Myocyte (in vitro differentiated cells): ENCODE measurements at places on chromosomes 6 and 20.

DNA sequence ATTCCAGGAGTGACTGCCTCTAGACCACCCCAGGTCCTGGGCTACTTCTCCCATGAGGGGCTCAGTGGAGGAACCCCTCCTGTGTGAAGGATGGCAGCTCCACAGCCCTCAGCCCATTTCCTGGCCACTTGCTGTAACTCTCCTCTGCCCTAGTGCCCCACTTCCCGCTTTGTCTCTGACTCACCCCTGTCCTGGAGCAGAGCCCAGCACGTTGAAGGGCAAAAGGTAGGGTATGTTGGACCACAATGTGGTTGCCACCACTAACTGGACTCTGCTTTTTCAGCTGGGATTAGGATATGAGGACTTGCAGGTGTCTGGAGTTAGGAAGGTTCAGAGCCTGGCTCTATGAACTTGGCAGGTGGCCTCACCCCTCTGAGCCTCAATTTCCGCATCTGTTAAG lies 2.4 kb downstream of the MYBL2 start:
- peak; percentile 55 for DNase-seq

- DNase-seq: no peak
Observed at GRCh38 chr6:143276436-143276835, 174.1 kb downstream of the ADAT2 start.

- DNase-seq: no peak
Observed at GRCh38 chr20:31565699-31566318, 39.3 kb upstream of the ID1 start.

- DNase-seq: no peak
Observed at GRCh38 chr6:56581296-56581925, 61.3 kb downstream of the DST start.

- no peak for DNase-seq
Observed at GRCh38 chr6:24761193-24761835, 13.4 kb upstream of the GMNN start.

- no peak for DNase-seq
Observed at GRCh38 chr6:169828176-169828575, 76.8 kb downstream of the ERMARD start.

DNA sequence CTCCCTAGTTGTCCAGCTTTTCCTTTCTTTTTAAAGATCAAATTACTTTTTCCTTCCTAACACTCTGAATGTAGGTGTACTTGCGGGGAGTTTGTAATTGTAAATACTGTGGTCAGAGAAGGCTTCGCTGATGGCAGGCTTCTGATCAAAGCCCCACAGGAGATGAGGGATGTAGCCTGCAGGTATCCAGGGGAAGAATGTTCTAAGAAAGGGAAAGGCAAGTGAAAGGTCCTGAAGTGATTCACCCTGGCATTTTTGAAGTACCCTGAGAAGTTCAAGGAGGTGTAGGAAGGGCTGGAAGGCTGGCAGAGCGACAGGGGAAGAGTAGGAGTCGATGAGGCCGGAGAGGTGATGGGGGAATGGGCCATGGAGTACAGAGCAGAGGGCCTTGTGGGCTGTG lies 38.2 kb upstream of the CCN6 start:
- no peak for DNase-seq

DNA sequence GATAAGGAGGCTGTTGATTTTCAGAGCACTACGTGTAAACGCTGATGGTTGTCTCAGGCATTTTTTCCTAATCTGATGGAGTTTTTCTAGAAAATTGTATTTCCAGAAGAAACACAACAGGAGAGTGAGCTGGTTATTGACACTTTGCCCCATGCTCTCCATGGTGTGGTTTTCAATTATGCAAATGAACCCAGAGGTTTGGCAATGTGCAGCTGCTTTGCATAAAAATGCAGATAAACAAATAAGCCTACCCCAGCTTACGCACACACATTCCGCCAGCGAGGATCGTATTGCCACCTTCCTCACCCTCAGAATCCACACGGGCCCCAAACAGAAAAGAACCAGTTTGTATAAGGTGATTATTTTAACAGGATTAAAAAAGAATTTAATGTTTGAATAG lies 45.1 kb upstream of the FRMD1 start:
- DNase-seq: no peak

- DNase-seq: peak; percentile 32
Observed at GRCh38 chr6:81938014-81938856, 185.8 kb upstream of the TENT5A start.

- DNase-seq: no peak
Observed at GRCh38 chr6:73364549-73364948, 2.1 kb downstream of the KHDC3L start.

- no peak for DNase-seq
Observed at GRCh38 chr20:25011261-25011660, 18.7 kb upstream of the APMAP start.

DNA sequence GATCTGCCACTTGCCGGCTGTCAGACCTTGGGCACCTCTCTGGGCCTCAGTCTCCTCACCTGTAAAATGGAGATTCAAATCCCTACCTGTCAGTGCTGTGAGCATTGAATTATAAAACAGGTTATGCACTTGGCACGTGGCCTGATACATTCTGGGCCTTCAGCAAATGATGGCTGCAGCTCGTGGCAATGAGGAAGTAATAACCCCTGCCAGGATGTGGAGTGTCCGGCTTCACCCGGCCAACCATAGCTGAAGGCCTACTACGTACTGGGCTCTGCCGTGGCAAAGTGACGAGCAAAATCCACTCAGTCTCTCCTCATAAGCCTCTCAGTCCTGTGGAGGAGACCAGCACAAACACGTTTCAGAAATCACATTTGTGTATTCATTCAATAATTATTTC lies 10.9 kb upstream of the VSTM2L start:
- DNase-seq: no peak

GRCh38 chr6:113162739-113163138 lies 694.4 kb upstream of the MARCKS start:
- no peak for DNase-seq

DNA sequence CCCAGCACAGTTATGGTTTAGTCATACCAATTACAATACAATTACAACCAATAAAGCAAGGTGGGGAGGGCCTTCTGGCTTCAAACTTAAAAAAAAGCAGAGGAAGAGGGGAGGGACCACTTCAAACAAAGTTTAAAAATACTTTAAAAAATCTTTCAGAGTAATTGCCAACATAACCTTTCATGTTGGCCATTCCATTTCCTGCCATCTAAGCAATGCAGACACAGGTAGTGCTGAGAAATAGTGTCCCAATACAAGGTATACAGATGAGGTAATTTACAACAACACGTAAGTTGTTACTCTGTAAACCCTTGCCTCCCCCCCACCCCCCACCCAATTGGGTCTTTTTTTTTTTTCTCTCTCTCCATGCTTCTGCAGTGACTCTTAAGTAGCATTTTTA lies 18.8 kb upstream of the TBC1D20 start:
- DNase-seq: no peak

- no peak for DNase-seq
Observed at GRCh38 chr6:134651519-134651918, 298.4 kb downstream of the ALDH8A1 start.

DNA sequence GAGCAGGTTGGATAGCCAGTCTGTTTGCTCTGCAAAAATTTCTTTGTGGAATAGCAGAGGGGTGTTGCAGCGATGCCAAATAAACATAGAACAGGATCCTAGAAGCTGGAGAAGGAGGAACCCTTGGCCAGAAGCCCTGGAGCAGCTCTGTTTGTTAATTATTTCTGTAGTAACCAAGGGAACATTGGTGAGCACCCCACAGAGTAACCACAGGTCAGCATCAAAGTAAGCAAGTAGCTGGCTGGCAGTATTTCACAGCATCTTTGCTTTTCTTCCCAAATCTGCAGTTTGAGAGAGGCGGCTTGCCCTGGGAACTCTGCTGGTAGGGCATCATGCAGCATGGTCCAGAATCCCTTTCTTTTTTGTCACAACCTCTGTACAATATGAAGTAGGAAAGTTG lies 12.7 kb upstream of the APMAP start:
- DNase-seq: no peak

DNA sequence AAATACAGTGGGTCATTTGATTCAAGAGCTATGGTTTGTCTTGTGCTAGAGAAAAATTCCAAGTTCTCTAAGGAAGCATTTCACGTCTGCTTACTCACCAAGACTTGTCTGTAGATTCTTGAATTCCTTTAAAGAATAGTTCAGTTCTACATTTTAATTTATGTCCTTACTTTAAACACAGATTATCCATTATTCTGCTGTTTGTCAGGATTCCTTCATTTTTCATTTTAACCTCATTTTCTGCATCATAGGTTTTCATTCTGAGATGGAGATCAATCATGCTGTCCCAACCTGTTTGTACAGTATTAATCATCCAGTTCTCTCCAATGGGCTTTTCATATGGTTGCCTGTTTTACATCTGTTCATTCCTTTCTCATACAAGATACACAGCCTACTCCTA lies 24.5 kb upstream of the POPDC3 start:
- no peak for DNase-seq

DNA sequence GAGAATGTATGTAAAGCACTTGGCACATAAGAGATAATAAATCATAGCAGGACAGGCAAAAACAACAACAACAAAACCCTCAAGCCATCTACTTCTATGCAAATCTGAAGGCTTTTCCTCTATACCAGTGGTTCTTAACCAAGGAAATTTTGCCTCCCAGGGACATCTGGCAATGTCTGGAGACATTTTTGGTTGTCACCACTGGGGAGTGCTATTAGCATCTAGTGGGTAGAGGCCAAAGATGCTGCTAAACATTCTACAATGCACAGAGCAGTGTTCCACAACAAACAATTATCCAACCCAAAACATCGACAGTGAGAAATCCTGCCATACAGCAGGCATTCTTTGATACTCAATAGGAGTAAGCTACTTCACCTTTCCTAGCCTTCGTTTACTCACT lies 28.2 kb downstream of the NDRG3 start:
- peak; percentile 21 for DNase-seq

DNA sequence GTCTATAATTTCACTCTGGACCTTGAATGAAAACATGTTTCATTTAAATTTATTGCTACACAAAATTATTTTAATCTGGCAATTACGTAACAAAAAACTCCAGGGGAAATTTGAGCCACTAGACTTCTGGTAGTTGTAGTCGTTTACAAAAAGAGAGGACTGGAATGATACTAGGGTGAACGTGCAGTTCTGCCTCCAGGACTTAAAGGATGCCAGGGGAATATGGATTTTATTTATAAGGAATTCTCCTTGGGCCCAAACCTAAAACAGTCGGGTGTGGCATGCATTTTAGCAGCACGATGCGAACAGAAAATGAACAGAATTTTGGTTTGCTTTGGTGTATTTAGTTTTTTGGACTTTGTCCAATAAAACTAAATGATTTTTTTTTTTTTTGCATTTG lies 76.9 kb downstream of the PRL start:
- no peak for DNase-seq

DNA sequence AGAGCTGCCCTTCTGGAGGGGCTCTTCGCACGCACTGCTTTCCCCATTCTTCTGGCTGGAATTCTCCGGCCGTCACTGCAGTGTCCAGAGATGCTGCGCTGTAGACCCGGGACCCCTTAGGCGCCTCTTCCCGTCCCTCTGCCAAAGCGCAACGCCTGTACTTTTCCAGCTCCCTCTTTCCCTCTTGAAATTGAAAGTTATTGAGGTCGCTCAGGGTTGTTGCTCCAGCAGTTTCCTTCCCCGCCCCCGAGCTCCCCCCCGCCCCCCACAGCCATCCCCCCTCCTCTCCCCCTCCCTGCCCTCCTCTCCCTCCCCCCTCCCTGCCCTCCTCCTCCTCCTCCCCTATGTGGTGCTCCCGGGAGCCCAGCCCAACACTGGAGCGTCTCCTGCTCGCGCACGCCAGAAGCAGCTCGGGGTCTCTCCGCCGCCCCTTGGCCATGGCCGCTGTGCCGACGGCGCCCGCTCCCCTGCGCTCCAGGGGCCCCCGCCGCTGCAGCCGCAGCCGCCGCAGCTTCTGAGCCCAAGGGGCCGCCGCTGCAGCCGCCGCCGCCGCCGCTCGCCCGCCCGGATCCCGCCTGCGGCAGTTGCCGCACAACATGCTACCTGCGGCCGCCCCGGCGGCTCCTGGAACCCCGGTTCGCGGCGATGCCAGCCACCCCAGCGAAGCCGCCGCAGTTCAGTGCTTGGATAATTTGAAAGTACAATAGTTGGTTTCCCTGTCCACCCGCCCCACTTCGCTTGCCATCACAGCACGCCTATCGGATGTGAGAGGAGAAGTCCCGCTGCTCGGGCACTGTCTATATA lies at the start of gene RSPO3:
Gene RSPO3 (plus strand): TSS at position 374 of the 804 bp plus-strand sequence. CDS start 522 bp downstream, outside the sequence.
- DNase-seq: peak; percentile 56

GRCh38 chr6:90319979-90320685 lies 23.5 kb upstream of the BACH2 start:
- DNase-seq: no peak

DNA sequence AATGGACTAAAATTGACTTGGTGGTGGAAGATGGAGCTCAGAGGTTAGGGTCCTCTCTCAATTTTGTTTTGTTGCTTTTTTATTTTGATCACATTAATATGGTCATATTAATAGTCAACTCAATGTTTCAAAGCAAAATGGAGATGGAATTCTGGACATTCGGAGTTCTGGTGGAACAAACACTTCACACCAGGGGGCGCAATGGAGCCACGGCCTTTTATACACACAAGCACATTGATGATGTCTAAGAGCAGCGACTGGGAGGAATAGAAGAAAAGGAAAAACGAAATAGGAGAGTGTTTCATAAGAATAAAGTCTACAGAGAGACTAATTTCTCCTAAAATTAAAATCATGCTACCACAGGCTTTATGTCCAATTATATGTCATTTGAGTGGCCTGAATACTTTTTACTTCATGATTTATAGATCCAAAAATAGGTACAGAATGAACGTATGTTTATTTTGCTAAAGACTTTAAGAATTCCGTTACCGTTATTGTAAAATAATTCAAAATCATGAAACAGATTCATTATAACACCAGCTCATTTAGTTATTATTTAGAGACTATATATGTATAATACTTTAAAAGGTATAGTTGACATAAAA lies 197.6 kb upstream of the SASH1 start:
- peak; percentile 80 for DNase-seq

- no peak for DNase-seq
Observed at GRCh38 chr20:56730996-56731395, 101.9 kb downstream of the TFAP2C start.

- DNase-seq: no peak
Observed at GRCh38 chr20:14526891-14527290, 189.5 kb upstream of the FLRT3 start.
